ENCODE measurements at places on chromosomes 16 and 17.

DNA sequence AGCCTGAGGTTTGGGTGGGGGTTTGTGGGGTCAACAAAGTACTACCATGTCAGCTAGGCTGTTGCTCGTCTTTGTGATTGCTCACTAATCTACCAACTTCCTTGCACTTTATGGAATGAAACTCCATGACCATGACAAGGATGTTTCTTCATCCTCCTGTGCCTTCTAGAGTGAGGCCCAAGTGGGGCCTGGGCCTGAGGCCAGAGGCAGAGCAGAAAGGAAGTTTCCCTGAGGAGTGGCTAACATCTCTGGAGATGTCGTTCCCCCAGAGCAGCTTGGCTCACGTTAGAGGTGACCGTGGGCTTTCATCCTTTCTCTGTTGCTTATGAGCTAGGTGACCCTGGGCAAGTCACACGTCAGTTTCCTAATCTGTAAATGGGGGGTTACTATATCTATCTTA lies 41.0 kb upstream of the IRX3 start:
- DNase-seq = no peak

- DNase-seq = no peak
Observed at GRCh38 chr17:74956093-74956492, 16.5 kb downstream of the HID1 start.

- DNase-seq = no peak
Observed at GRCh38 chr17:7822126-7822525, 11.9 kb upstream of the KDM6B start.

DNA sequence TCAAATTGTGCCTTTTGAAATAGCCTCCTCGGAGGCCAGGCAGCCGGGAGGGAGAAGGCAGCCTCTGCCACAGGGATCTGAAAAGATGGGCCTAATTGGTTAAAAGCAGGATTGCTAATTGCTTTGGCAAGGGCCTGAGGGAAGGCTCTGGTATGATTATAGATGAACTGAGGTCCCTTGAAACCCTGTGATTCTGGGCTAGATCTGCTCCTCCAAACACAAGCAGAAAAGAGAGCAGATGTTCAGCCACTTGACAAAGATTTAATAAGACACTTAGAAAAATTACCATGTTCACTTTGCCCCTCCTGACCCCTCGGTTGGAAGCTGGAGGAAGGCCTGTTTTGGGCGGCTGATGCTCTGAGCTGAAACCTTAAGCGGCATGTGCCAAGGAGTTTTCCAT lies 209.5 kb upstream of the MPHOSPH6 start:
- DNase-seq = no peak

- DNase-seq = no peak
Observed at GRCh38 chr17:82917699-82918345, 78.0 kb upstream of the ZNF750 start.

GRCh38 chr16:57039148-57039812 lies 49.9 kb downstream of the NLRC5 start:
- no peak for DNase-seq

DNA sequence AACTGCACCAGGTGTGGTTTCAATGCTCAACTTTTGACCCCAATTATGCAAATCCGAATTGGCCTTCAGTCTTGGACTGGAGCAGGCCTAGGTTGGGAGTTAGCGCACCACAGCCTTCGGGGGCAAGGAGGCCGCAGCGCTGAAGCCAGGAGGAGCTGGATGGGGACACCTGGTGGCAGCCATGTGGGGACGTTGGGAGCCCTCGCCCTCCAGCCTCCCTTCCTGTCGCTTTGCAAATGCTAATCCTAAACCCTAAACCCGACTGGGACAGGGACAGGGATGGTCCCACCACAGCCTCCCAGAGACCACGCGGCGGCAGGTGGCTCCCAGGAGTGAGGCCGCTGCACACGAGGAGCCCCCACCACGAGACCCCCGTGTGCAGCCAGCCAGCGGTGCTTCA lies 58.7 kb downstream of the KLHDC4 start:
- no peak for DNase-seq

DNA sequence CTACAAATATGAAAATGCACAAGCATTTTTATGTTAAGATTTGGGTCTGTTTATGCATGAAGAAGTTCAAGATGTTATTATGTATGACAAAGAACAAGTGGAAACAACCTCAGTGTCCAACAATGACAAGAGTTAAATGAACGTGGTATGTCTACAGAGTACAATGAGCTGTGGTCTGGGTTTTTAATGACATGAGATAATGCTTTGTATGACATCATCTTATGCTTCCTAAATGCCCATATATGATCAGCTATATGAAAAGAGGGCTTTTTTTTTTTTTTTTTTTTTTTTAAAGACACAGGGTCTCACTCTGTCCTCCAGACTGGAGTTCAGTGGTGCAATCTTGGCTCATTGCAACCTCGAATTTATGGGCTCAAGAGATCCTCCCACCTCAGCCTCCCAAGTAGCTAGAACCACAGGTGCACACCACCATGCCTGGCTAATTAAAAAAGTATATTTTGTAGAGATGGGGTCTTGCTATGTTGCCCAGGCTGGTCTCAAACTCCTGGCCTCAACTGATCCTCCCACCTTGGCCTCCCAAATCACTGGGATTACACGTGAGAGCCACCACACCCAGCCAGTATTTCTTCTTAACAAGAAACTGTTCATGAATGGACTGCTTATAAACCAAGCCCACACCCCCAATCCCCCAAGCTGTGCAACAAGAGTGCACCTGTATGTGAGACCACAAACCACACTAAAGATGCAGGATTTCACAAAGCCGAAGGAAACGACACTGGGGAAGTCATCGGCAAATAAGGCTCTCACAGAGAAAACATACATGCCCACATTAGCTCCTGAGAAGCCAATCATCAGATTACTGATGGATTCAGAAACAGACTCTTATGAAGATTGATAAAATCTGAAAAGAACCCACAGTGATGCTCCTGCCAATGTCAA lies 114.5 kb downstream of the CPPED1 start:
- DNase-seq = no peak

All from activated T-helper 1 cell treated with Interleukin-2 at 50 U/mL for 16 hours (primary cell).